ENCODE measurements at places on chromosomes 3 and 15.
A peak's percentile ranks its signal among the peaks of the same experiment; 100 is the strongest.

- no peak for DNase-seq
These were observed 57.9 kb upstream of the SAMMSON start for GRCh38 chr3:69941439-69942176.

DNA sequence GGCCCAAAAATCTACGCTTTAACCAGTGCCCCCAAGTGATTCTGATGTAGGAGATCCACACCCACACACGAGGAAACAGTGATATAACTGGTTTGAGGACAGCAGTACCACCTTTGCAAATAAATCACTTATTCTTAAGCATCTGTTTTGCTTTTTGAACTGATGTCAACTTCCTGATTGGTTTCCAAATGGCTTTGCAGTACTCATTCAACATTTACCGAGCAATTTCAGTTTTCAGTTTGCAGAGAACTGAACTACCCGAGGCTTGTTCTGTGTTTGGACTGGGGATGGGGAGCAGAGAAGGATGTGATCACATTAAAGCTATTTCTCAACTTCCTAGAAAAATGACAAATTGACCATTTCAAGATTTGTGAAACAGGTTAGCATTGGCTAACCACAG is 1.1 kb upstream of the GYG1 start:
- DNase-seq, result no peak

GRCh38 chr3:124529826-124530571 is 200.3 kb upstream of the UMPS start:
- DNase-seq, result no peak

- DNase-seq, result no peak
These were observed 521 bp downstream of the IL5RA start for GRCh38 chr3:3109407-3110298.

DNA sequence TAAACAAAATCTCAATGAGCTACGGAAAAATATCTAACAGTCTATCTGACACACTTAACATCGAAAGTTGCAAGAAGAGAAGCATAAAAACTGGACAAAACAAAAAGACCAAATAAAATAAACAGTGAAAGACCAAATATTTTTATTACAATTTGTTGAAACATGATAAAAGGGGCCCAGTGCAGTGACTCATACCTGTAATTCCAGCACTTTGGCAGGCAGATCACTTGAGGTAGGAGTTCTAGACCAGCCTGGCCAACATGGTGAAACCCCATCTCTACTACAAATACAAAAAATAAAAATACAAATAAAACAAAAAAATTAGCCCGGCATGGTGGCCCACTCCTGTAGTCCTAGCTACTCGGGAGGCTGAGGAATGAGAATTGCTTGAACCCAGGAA is 914.0 kb upstream of the ALCAM start:
- no peak for DNase-seq

DNA sequence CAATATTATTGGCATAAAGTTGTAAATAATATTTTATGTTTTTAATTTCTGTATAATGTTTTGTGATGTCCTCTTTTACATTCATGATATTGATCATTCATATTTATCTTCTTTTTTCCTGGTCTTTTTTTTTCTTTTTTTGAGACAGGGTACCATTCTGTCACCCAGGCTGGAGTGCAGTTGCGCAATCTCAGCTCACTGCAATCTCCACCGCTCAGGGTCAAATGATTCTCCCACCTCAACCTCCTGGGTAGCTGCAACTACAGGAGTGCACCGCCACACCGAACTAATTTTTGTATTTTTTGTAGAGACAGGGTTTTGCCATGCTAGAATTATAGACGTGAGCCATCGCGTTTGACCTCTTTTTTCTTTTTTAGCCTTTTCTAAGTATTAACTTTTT is 52.9 kb downstream of the USF3 start:
- no peak for DNase-seq

DNA sequence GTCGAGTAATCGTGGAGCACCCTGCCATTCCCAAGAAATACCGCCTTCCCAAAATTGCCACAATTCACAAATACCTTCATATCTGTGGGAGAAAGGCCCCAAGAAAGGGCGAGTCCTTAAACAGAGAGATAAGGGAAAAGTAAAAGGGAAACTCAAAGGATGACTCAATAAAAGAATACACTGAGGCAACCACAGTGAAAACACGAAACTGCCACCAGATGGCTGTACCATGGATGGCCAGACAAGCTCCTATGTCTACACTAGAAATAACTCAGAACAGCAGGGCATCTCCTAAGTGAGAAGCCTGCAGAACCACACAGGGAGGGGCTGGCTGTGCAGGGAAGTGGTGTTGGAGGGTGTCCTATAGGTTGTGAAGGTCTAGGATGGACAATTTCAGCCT is 25.0 kb downstream of the SRGAP3 start:
- DNase-seq, result peak; percentile 26

GRCh38 chr15:65344914-65345275 is 32.9 kb downstream of the IGDCC3 start:
- no peak for DNase-seq

DNA sequence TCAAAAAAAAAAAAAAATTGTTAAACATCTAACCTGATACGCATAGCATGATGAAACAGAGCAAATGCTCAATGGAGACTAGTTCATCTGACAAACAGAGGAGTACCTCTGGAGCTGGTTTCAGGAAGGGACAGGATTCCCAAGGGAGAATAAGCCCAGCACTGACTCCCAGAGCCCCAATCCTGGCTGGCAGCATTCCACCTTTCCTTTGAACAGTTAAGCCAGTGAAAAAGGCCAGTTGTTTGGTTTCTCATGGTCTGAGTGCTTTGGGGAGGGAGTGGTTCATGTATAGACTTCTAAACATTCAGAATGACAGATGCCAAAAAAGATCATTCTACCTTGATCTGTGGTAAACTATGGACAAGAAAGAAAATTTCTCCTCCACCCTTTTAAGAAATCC is 277.9 kb upstream of the RARB start:
- DNase-seq, result no peak

GRCh38 chr15:26767169-26767670 is 5.6 kb downstream of the GABRB3 start:
- DNase-seq, result no peak

DNA sequence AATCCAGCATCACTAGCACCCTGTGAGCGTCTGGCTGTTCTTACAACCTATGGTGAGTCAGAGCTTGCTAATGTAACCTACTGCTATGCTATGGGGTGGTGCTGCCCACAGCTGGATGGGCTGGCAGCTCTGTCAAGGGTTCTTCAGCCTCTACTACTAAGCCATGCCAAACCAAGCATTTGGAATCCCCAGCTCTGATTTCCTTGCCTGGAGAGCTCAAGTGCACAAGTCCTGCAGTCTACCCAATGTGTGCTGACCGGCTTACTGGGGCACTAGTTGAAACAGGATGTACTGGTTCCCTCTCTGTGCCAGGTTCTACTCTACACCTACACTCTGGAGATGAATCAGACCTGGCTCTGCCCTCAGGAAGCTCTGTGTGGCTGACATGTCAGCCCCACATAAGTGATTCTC is 4.2 kb downstream of the TEX264 start:
- peak; percentile 5 for DNase-seq

GRCh38 chr15:61137105-61137792 is 91.9 kb downstream of the RORA start:
- no peak for DNase-seq

DNA sequence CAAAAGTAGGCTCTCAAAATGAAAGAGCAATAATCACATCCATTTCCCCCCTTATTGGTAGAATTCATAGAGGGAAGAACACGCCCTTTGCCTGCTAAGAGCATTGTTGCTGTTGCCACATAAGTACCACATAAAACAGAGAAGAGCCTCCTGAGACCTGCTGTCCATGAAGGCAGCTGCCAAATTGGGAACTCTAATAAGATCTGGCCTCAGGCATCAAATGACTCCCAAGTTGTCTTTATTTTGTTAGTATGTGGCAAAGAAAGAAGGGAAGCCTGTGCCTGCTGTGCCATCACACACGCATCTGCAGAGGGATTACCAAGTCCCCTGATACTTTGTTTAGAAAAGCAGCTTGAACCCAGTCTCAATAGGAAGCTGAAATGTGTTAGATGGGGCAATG is 23.9 kb downstream of the VGLL3 start:
- DNase-seq, result no peak

DNA sequence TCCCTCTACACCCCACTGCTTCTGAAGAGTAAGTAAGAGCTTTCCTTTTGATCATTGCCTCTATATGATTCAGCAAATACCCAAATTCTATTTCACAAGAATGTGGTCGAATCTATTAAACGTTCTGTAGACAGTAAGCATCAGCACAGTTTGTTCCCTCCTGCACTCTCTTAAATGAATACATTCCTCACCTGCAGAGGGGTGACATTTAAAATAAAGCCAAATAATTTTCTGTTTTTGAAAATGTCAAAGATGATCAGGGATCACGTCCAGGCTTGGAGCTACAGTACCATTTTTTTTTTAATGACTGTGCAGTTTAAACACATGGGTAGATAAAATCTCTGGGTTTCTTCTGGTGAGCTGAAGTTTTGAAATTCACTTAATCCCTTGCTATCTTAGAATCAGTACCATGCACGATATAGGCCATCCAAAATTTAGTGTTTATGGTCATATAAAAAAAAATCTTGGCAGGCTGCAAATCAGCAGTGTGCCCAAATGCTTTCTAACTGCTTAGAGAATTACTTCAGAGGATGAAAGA is 12.8 kb downstream of the PYDC2 start:
- no peak for DNase-seq

DNA sequence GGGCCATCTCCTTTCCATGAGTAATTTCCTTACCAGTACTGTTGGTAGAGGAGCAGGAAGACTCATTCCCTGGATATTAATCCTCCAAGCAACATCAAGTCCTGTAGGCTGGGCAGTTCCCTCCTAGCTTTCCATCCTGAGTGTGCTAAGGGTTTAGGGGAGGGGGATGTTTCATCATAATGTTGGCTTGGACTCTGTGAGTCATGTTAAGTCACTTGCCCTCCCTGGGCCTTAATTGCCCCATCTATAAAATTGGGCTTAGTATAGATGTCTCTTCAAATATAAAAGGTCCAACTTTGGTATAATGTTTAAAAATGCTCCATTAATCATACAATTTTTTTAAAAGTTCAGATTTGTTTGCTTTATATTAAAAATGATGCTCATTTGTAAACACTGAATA is 52.7 kb downstream of the TLE3 start:
- no peak for DNase-seq

GRCh38 chr15:65066001-65066634 is 1.7 kb downstream of the RASL12 start:
- DNase-seq, result no peak

- no peak for DNase-seq
These were observed 297.7 kb downstream of the LRTM1 start for GRCh38 chr3:54630101-54630623.

DNA sequence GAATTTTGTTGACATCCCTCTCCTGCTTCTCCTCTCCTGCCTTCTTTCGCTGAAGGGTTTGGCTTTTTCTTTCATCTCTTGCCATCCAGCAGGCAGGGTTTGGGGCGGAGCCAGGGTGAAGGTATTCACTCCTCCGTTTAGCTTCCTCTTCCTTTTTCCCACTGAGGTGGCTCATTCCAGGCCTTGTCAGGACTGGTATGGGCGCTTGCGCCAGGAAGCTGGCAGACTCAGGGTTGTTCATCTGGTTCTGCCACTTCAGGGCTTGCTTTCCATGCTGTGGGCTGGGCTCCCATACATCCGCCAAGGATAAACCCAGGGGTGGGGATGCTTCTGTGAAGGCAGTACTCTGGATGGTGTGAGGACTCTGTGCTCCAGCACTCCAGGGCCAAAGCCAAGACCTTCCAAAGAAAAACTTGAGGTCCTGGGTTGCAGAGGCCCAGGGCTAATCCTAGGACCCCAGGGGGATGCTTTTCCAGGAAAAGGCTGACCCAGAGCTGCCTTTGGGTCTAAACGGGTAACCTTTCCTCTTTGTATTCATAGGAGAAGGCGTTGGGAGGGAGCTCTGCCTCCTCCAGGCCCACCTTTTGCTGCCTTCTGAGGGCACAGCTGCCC is 7.7 kb upstream of the AMOTL2 start:
- peak; percentile 46 for DNase-seq

GRCh38 chr3:98855806-98856400 is 45.6 kb downstream of the DCBLD2 start:
- no peak for DNase-seq

DNA sequence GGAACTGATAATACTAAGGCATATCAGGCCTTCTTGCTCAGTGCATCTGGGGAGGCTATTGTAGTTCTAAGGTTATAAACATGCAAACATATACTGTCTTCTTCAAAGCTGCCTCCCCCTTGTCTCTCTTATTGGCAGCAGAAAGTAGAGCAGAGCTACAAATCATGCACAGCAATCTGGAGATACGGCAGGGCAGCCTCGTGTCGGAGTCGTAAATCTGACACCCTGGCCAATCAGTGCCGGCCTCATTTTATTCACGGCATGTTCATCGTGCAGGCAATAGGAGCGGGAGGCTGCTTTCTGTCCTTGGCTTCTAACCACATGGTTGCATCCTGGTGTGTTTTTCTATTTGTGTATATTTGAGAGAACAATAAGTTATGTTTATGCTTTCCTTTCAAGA is 300.2 kb upstream of the CNTN6 start:
- no peak for DNase-seq

DNA sequence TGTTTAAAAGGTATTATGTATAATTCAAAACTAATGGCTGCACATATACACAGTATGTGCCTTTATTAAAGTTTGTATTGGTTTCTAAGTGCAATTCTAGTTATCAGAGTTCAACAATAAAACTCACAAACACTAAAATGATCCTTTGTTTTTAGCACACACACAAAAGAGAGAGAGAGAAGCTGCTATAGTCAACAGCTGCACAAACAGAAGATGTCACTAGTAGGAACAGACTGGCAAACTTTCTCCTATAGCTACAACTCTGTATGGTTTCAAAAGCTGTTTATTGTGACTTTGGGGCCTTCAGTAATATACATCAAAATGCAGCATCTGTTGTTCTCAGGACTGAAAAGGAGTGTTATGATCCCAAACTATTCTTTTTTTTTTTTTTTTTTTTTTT is 6.1 kb downstream of the SECISBP2L start:
- no peak for DNase-seq

GRCh38 chr3:106349191-106349881 is 480.5 kb upstream of the CBLB start:
- no peak for DNase-seq

GRCh38 chr3:16480861-16481545 is 32.5 kb downstream of the RFTN1 start:
- no peak for DNase-seq

GRCh38 chr3:31768479-31769125 is 212.5 kb downstream of the OSBPL10 start:
- DNase-seq, result peak; percentile 67

DNA sequence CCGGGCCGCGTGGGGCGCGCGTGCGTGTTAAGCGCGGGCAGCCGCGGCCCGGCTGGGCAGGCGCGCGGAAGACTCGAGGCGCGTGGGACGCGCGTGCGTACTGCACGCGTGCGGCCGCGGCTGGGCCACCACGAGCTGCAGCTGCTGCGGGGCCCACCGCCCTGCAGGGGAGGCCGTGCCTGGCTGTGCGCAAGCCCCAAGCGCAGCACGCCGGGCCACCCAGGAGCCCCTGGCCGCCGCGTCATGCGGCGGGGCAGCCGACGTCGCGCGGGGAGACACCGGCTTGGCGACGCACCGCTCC is 590 bp upstream of the TRIM71 start:
- no peak for DNase-seq

GRCh38 chr3:37992271-37993066 is 1.9 kb downstream of the VILL start:
- peak; percentile 54 for DNase-seq

GRCh38 chr3:106962993-106963392 is 414.2 kb upstream of the CCDC54 start:
- DNase-seq, result no peak

All from sigmoid colon (tissue), 7 donors.